ENCODE measurements at places on chromosomes 2 and 18. TPM values are rescaled to one million over a fixed set of nuclear protein-coding genes. Genes with fewer than 3 reads are reported as not detected.

Gene PPP1R1C
- total RNA-seq = not detected

Gene HOXD13
- total RNA-seq = 0.53 TPM

Gene SERPINB11
- not detected for total RNA-seq

Gene POTEE
- not detected for total RNA-seq

Gene MGAT4A
- not detected for total RNA-seq

Gene SLC5A7
- total RNA-seq = not detected

Gene WNT10A
- not detected for total RNA-seq

Gene SH3YL1
- 18.1 TPM for total RNA-seq

Gene NEU4
- not detected for total RNA-seq

Gene C2orf72
- not detected for total RNA-seq

Gene ZBTB7C
- not detected for total RNA-seq

Gene FIGN
- 0.86 TPM for total RNA-seq

Gene IL1F10
- total RNA-seq = not detected

Gene UGT1A3
- not detected for total RNA-seq

Gene AMMECR1L
- 8.5 TPM for total RNA-seq

Gene PDE1A
- 11.2 TPM for total RNA-seq

Gene EFR3B
- 0.18 TPM for total RNA-seq

Gene MC5R
- total RNA-seq = not detected

Gene LOXHD1
- not detected for total RNA-seq

Gene TXNDC2
- not detected for total RNA-seq

Gene NAT8
- total RNA-seq = not detected

Gene UPP2
- not detected for total RNA-seq

Gene DOK6
- total RNA-seq = under 0.01 TPM

Gene AGXT
- not detected for total RNA-seq

Gene FBLN7
- total RNA-seq = not detected

Gene CFAP221
- under 0.01 TPM for total RNA-seq

Gene GKN2
- not detected for total RNA-seq

Gene DARS1
- total RNA-seq = 93.6 TPM

Gene POMC
- total RNA-seq = 4.3 TPM

Gene DYNAP
- total RNA-seq = not detected

Gene HOXD8
- 11.8 TPM for total RNA-seq

Gene FEV
- total RNA-seq = not detected

Gene INHA
- not detected for total RNA-seq

Gene CRYGA
- not detected for total RNA-seq

Gene ERMN
- total RNA-seq = not detected

Gene ABCG5
- not detected for total RNA-seq

Gene ALLC
- total RNA-seq = not detected

Gene TSN
- 40.9 TPM for total RNA-seq

Gene COL6A3
- total RNA-seq = 1,153 TPM

Gene NYAP2
- total RNA-seq = not detected

Gene TNFRSF11A
- not detected for total RNA-seq

Gene CFAP53
- total RNA-seq = 1.2 TPM

Gene FLACC1
- 0.35 TPM for total RNA-seq

Gene PER2
- 4.0 TPM for total RNA-seq

Gene PAX8
- total RNA-seq = 0.18 TPM

Gene EVX2
- not detected for total RNA-seq

Gene RGPD4
- total RNA-seq = not detected

Gene GATA6
- total RNA-seq = 14.9 TPM

Gene VWA3B
- not detected for total RNA-seq

Gene GCG
- not detected for total RNA-seq

Gene KYNU
- total RNA-seq = 4.3 TPM

Gene GALNT14
- total RNA-seq = 0.18 TPM

Gene SKA1
- 34.3 TPM for total RNA-seq

Gene CELF4
- not detected for total RNA-seq

Gene CD226
- under 0.01 TPM for total RNA-seq

Gene TBR1
- not detected for total RNA-seq

Gene TGFA
- not detected for total RNA-seq

Gene C2orf15
- not detected for total RNA-seq

Gene GPN1
- total RNA-seq = 49.1 TPM
